ENCODE measurements at places on chromosomes 16 and 17.

DNA sequence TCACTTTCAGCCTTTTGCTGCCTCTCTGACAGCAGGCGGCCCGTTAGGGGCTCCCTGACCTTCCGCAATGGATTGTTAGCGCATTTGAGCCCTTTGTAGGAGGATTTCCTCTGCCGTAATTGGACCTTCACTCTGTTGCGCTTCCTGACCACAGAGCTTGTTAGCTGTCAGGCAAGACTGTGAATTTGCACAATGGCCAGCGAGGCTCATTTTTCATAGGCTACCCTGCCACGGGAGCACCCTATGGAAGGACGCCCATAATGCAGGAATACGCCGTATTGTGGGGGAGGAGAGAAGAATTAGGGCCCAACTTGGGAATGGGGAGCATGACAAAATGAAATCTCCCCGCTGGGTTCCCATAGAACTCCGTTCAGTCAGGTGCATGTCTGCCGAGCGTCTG, 205.2 kb upstream of the NLRP1 start:
- DNase-seq: no peak

DNA sequence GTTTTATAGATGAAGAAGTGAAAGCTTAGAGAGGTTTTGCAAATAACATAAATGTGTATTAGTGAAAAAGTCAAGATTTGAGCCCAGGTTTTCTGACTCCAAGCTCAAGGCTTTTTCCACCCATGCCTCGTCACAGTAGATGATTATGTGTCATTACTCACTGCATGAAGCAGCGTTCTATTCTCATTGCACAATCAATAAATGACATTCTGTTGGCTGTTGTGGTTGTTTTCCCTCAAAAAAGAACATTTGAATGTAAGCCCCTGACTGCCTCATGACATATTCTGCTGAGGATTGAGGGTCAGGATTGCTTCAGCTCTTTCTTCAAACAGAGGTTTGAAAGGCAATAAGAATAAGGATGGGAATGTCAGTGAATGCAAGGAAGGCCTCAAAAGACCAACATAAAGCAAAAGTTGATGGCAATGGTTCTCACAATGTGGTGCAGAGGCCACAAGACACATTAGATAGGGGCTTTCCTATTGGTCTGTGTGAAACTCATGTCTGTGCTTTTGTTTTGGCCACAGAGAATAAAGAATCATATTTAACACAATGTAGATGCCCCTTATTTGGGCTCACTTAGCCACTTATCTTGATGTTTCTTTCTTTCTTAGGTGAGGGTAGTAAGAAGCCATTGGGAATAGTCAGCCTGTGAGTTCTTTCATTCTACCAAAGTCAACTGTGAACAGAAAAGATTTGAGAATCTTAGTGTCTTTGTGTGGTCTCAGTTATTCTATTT, 5.4 kb upstream of the MMD start:
- DNase-seq: peak; percentile 84

DNA sequence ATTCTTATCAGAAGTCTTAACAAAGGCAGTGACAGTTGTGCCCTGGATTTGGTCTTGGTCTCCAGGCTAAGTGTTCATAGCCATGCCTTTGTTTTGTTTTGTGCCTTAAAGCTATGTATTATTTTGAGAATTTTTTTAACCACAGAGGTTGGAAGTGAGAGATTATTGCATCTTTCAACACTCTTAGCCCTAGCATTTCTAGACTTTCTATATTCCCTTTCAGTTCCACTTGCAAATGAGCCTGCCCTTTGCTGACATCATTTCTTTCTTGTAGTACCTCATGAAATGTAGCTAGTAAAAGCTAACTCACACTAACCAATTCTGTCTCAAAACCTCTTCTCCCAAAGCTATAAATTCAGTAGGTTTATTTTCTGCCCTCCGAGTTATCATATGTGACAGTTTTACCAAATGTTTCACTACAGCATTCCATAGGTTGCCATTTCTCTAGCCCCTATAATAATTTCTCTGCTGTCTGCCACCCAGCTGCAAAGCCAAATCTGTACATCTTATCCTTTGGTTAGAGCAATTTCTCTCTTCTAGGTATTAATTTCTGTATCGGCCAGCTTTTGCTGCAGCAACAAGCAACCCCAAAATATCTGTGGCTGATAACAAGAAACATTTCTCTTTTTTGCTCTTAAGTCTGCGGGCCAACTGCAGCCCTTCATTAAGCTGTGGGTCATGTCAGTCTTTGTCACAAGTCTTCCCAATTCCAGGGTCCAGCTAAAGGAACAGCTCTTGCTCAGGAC, 14.2 kb upstream of the CCL1 start:
- no peak for DNase-seq

DNA sequence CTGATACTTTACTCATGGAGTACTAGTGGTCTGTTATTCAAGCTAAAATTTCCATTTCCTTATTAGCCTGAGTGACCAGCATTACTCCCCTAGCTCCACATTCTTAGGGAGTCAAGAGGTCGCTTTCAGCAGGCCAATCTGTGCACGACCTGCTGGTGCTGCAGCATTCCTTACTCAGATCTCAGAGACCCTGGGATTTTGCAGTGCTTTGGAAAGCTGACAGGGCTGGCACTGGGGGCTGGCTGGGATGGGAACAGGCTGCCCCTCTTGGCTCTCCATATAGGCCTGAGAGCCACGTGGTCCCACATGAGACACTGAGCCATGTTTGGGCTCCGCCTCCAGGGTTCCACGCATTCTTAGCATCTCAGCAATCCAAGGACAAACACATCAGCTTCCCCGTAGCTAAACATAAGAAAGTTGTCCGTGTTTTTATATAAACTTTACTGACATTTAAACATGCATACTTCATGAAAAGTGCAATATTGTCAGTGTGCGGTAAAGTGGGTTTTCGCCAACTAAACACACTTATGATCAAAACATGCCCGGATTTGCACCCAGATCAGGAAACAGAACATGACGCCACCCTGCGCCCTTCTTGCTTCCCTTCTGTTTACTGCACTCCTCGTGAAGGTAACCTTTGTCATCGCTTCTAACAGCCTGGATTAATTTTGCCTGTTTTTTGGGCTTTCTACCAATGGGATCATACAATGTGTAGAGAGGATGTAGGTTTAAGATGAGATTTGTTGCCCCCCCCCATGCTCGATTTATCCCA, 254.5 kb upstream of the CACNG5 start:
- DNase-seq: peak; percentile 40

DNA sequence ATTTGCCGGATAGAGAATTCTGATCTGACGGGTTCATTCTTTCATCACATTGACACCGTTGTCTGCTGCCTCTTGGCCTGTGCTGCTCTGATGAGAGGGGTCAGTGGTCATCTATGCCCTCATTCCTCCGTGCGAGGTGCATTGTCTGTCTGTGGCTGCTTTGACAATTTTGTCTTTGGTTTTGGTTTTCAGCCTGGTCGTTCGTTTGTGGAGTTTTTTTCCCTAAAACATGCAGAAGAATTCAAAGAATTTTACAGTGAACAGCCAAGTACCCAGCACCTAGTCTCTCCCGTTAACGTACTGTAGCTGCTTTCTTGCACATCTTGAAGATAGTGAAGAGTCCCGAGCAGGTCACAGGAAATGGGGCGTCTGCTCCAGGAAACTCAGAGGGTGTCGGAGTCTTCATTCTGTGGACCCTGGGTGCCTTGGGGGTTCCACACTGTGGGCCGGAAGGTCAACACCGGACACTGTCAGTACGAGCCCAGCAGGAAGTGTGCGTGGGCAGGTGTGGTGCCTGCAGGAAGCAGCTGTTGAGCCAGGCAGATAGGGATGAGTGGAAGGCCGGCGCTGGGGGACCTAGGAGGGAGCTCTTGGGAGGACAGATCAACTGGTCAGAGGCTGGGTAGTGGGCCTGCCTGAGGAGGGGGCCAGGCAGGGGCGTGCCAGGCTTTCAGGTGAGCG, 28.2 kb downstream of the CRAMP1 start:
- no peak for DNase-seq

DNA sequence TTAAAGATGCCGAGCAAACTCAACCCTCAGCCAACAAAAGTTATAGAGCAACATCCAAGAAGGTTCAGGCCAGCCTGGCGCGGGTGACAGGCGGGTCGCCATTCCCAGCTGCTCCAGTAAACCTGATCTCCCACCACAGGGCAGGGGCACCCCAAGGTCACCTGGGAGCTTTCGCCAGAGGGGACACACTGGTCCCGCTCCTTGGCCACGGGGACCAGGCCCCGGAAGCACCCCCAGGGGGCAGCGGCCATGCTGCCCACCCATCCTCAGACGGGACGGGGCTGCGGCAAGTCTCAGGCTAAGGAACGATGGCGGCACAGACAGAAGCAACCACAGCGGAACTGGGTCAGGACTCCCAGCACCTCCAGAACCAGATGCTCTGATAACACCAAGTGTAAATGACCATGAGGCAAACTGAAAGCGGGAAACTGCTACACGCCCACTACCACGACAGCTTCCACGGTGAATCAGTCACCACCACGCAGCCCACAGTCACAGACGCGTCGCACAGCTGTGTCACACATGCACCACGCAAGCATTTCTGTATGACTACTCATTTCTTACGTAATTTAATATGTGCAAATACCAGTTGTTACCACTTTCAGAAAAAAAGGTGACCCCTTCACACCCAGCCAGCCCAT, 14.1 kb upstream of the CCDC154 start:
- no peak for DNase-seq

DNA sequence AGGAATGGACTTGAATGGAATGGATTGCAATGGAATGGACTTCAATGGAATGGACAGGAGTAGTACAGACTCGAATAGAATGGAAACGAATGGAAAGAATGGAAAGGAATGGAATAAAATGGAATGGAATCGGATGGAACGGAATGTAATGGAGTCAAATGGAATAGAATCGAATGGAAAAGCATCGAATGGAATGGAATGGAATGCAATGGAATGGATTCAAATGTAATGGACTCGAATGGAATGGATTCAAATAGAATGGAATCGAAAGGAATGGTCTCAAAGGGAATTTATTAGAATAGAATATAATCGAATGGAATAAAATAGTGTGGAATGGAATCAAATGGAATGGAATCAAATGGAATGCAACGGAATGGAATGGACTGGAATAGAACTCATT, 484.9 kb upstream of the WSB1 start:
- DNase-seq: peak; percentile 25

DNA sequence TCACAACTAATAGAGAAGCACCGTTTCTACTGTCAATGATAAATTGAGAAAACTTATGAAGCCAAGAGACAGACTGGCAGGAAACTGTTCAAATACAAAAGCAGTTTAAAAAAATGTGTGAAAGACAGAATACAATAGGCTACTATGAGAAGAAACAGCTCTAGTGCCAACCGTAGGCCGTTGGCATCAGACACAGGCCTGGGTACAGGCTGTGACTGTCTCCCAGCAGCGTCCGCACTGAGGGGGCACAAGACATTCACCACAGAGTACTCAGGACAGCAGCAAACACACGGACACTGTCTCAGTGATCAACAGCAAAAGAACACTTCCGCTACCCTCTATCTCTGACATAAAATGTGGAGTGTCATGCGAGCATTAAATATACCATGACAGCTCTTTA, 7.8 kb upstream of the C1QBP start:
- no peak for DNase-seq

GRCh38 chr17:71023249-71024030, 854.1 kb downstream of the KCNJ2 start:
- peak; percentile 15 for DNase-seq

GRCh38 chr16:5024632-5025031, 9.1 kb downstream of the NAGPA start:
- DNase-seq: peak; percentile 24
